ENCODE measurements at places on chromosomes 3 and 15.

DNA sequence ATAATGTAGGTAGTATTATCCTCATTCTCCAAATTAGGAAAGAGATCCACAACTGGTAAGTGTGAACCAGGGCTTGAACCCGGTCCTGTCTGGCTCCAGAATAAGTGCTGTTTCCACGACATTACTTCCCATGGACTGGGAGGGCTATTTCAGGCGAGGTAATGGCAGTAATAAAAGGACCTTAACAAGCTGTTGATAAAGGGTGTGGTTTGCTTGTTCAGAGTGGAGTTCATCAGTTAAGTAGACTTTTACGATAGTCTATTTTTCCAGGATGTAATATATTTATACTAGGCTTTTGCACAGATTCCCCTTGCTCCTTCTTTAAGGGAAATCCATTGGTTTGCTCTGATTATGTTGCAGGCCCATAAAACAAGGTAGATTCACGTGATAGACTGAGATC is 88.4 kb upstream of the TNFAIP8L3 start:
- DNase-seq, result no peak

DNA sequence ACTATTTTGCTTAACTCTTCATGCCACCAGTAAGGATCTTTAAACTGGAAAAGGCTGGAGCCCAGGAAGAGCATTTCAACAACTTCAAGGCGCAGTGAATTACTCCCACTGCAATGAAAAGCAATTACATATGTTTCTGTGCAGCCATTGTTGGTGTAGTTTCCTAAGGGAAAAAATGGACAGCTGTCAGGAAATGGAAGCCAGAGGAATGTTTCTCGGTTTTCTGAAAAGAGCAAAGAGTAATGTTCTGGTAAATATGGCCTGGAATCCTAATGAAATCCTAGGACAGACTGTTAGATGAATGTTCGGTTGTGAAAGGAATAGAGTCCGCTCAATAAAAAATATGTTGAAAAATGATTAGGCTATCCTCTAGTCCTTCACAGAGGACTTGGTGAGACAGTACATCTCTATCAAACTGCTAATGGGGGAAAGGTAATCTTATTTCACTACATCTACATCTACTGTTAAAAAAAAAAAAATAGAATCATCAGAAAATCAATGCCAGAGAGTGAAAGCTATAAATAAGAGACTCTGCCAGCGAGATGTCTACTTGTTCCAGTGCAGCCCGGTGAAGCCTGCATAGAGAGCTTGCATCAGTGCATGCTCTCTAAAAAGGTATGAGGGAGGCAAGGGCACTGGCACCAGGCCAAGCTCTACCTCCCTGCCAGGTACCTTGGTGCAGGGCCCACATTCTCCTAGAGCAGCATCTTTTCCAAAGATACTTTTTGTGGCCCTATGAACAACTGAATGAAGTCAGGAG is 68.2 kb upstream of the TJP1 start:
- no peak for DNase-seq

GRCh38 chr3:169171739-169172138 is 491.8 kb downstream of the MECOM start:
- DNase-seq, result no peak

DNA sequence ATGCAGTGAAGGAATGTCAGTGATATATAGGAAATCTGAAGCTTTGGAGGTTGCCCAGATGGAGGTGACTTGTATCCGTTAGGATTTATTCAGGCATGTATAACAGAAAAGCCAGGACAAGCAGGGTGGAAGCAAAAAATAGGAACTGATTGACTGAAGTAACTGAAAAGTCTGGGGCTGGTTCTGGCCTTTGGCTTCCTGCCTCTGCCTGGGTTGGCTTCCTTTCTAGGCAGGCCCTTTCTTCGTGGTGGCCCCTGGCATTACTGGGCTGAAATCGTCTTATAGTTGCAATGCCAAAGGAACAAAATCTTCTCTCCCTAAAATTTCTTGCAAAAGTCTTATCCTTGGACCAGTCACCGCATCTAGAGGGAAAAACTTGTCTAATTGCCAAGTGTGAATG is 386.1 kb downstream of the PTPRG start:
- no peak for DNase-seq

- DNase-seq, result no peak
Observed at GRCh38 chr15:65521350-65521749, 3.9 kb upstream of the DPP8 start.

GRCh38 chr3:15215996-15216395 is 9.9 kb downstream of the CAPN7 start:
- DNase-seq, result no peak

- no peak for DNase-seq
Observed at GRCh38 chr3:169455472-169455871, 208.0 kb downstream of the MECOM start.

GRCh38 chr3:184771301-184772127 is 40.5 kb upstream of the VPS8 start:
- no peak for DNase-seq

GRCh38 chr3:131494706-131495105 is 8.1 kb downstream of the MRPL3 start:
- DNase-seq, result no peak

- no peak for DNase-seq
Observed at GRCh38 chr3:183809270-183809669, 16.1 kb downstream of the MAP6D1 start.

GRCh38 chr3:169454060-169454317 is 209.5 kb downstream of the MECOM start:
- DNase-seq, result no peak

DNA sequence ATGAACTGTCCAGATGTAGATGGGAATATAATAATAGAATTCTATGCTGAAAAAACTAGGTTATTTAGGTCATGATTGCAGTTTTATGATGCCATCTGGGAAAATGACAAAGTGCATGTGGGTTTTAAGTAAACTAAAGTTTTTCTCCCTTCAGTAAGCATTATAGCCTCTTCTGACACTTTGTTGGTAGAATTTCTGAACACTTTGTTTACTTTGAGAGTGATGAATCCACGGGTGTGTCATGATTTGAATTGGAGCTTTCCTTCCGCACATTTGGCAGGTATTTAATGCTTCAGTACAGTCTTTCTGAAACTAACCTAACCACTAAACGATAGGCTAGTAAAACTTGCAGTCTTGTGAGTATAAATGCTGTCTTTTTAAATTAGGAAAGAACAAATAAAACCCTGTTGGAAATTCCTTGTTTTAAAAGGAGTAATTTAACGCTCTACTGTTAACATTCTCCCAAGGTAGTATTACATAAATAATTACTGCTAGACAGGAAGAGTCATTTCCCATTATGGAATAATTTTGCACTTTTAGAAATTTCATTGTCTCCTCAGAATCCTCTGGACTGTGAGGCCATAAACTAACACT is 7.0 kb downstream of the FILIP1L start:
- no peak for DNase-seq

DNA sequence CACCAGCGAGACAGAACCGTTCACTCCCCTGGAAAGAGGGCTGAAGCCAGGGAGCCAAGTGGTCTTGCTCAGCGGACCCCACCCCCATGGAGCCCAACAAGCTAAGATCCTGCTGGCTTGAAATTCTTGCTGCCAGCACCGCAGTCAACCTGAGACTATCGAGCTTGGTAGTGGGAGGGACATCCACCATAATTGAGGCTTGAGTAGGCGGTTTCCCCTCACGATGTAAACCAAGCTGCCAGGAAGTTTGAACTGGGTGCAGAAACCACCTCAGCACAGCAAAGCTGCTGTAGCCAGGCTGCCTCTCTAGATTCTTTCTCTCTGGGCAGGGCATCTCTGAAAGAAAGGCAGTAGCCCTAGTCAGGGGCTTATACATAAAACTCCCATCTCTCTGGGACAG is 151.0 kb downstream of the MBNL1 start:
- DNase-seq, result no peak

- DNase-seq, result peak; percentile 61
Observed at GRCh38 chr3:186493525-186494255, 50.5 kb downstream of the CRYGS start.

GRCh38 chr15:40796041-40796440 is 10.8 kb upstream of the ZFYVE19 start:
- no peak for DNase-seq

DNA sequence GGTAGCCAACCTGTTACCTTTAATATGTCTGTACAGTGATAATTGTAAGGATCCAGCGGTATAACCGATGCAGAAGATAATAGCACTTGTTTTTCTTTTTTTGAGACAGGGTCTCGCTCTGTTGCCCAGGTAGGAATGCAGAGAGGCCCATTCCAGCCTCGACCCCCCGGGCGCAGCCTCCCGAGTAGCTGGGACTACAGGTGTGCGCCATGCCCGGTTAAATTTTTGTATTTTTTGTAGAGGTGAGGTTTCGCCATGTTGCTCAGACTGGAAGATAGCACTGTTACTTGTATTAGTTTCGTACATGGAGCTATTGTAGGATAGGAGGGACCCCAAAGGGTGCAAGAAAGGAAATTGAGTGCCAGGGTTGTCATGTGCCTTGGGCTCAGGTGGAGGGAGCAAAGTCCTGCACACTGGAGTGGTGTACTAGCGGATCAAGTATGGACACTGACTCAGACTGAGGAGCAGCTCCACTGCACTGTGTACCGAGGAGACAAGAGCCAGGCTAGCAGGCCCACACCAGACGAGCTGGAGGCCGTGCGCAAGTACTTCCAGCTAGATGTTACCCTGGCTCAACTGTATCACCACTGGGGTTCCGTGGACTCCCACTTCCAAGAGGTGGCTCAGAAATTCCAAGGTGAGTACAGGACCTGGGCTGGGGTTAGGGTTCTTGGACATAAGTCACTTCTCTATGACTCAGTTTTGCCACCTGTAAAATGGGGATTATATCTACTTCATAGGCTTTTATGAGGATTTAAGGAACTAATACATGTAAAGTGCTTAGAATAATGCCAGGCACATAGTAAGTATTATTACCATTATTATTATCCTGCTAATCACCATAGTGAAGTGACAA is 1.0 kb downstream of the OGG1 start:
- no peak for DNase-seq

DNA sequence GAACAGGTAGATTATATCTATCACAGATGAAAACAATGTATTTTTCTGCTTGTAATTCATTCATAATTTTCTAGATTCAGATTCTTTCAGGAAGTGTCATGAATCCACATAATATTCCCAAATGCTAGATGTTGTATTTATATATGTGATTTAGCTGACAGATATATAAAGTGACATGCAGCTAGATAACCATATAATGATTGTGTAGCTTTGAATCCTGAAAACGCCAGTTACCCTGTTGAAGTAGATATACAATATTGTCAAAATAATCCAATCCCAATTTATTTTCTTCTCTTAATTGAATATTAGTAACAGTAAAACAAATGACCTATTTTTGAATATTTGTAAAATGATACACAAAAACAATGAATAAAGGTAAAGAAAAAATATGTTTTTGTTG is 738.4 kb downstream of the CADM2 start:
- no peak for DNase-seq

DNA sequence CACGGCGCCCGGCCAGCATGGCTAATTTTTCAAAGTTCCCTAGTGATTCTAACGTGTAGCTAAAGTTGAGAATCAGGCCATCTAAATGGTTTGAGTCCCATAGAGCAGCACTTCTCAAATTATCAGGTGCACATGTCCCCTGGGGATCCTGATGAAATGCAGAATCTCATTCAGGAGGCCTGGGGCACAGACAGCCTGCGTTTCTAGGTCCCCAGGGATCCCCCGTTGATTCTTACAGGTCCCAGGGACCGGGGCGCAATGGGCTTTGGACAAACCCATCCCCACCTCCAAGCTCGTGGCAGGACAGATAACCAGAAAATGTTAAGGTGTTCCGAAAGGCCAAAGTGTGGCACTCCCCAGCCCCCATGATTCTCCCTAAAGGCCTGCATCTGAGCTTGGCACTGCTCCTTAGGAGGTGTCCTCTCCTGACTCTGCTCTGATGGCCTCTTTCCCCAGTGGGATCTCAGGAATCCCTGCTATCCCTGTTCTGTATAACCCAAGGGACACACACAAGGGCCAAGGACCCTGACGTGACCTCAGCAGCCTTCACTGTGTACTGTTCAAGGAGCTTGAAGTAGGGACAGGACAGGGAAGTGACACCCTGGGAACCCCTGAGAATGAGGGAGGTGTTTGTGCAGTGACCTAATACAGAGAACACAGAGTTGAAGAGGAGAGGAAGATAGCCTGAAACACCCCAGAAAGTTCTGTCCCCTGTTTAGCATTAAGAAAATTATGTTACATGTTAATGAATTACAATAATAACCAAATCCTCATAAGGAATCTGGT is 8.0 kb downstream of the LRRK1 start:
- no peak for DNase-seq

DNA sequence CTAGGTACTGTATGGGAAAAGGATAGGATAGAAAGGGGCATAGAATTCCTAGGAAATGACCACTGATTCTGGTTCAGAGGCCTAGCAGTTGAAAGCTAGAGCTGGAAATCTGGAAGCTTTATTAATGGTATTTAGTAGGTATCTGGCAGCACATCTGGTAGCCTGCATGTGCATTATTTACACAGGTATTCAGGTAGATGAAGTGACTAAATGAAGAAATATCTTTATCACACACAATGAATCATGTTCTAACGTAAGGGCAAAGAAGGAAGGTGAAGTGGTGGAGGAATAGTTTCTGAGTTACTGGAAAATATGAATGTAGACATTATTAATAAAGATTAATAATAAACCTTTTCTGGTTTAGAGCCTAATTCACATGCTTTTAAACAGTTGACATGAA is 119.9 kb downstream of the MBNL1 start:
- no peak for DNase-seq

DNA sequence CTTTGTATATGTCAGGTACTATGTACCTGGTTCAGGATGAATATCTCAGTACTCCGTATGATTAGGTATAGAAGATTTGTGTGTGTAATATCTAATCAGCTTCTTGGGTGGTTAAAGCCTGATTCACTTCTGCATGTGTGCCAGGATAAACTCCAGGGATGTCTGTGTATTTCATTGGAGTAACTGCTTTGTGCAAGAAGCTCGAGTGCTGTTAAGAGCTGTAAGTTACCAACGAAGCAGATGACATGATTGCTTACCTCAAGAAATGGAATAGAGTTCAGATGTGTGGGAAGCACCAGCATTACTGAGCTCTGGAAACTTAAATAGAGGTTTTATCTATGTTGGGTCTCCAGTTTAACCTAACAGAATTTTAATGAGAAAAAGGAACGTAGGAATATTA is 23.7 kb downstream of the FAM98B start:
- DNase-seq, result no peak

DNA sequence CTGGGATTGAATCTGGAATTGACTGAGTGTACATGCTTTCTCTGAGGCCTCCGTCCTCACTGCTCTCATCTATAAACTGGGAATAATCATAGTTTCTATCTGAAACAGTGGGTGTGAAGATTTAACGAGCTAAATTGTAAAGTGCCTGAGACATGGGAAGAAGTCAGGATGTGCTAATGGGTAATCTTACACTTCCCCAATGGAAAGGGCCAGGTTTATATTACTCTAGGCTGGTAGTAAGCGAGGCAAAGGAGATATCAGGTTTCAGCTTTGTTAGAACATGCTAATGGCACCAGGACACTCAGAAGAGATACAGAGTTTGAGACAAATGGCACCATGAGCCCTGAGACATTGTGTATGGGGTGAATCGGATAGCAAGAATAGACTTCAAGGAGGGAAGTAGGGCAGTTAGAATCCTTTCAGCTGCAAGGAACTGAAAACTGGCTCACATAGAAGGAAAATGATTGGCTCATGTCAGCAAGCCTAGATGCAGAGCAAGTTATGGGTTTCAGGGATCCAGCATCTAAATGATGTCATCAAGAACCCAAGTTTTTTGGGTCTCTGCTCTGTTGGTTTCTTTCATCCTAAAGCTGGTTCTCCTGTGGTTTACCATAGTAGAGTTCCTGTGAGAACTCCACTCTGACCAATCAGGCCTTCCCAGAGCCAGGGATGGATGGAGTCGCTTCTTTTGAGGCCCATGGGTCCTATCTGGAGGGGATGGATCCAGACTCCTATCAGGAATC is 21.8 kb downstream of the FLNB start:
- no peak for DNase-seq
